ENCODE measurements at places on chromosomes 13 and 19. TPM values are rescaled to one million over a fixed set of nuclear protein-coding genes. Genes with fewer than 3 reads are reported as not detected.
A peak's percentile ranks its signal among the peaks of the same experiment; 100 is the strongest.

GRCh38 chr19:33456845-33457220 lies 64.8 kb downstream of the PEPD start:
- DNase-seq = no peak

DNA sequence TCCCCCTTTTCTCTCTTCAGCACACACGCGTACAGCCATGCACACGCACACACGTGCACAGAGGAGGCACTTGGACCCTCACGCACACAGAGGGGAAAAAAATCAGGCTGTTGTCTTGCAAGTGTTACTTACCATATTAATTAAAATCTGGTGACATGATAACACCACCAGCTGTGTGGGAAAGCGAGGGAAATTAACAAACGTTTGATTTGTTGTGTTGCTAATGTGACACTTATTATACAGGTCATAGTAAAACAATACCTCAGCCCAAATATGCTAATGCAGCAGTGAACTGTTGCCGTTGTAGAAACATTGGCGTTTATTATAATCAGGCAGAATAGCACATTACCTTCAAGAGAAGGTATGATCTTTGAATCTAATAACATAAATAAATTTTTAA lies 211.7 kb downstream of the TEX29 start:
- no peak for DNase-seq

DNA sequence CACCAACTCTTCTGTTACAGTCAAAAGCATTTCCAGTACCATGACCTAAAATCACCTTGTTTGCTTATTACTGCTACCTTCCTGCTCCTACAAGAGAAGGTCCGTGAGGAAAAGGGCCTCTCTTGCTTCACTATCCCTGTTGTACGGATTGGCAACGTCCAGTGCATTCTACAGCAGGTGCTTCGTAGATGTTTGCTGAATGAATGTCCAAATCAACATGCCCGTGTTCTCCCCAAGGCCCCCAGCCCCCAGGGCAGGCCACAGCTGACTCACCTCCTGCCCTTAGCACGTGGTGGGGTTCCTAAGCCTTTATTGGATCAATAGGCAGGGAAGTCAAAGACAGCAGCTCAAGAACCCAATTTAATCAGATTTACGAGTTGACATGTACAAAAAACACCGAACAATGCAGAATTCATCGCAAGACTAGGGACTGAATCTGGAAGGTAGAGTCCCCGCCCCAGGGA lies 5.5 kb upstream of the NAPA start:
- DNase-seq = no peak

DNA sequence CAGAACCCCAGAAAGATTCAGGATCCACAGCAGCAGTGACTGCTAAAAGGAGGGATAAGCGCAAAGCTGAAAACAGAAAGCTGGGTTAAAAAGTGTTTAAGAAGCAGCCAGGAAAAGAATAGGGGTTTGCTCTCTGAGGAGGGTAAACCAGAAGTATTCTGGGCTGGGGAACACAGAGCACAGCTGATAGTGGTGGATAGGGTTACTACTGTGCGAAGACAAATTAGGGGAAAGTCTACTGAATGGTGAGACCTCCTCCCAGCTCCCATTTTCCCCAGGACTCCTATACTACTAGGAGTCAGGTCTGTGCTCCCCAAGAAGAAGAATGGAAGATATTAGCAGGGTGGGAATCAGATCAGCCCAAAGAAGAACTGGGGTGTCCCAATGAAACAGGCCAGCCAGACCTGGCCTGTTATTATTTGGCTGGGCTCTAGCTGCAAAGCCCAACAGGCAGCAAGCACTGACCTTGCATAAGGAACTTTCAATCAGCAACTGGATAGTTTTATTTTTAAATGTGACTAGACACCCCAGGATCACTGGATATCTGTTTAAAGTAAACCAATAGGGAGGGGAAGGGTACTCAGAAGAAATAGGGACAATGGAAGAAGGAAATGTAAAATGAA lies 43.5 kb upstream of the SERTM1 start:
- DNase-seq = no peak

DNA sequence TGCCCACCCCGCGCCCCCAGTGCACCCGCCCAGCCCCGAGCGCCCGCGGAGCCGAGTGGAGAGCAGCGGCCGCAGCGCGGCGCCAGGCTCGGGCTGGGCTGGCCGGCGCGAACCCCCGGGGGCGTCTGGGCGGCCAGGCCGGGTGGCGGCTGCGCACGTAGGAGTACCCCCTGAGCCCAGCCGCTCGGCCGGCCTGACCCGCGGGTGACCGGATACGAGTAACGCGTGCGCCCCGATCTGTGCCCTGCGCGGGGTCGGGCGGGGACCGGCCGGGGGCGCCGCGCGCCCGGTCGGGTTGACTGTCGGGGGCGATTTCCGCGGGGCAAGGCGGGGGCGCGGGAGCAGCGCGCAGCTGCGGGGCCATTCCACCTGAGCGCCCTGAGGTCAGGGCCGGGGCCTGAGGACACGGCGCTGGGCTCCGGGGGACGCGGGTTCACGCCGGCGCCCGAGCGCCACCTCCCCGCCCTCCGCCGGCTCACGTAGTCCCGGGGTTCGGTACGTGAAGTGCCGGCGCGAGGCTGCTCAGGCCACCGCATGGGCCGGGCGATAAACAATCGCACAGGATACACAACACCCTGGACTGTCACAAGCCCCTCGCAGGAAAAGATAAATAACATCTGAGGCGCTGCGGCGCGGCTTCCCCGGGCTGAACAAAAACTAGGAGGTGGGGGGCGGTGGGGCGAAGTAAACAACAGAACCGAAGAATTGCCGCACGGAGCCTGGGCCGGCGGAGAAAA lies 37.6 kb upstream of the FLT1 start:
- DNase-seq = no peak

The DMKN gene
- total RNA-seq = 19.6 TPM

The TSSK6 gene
- 1.3 TPM for total RNA-seq

DNA sequence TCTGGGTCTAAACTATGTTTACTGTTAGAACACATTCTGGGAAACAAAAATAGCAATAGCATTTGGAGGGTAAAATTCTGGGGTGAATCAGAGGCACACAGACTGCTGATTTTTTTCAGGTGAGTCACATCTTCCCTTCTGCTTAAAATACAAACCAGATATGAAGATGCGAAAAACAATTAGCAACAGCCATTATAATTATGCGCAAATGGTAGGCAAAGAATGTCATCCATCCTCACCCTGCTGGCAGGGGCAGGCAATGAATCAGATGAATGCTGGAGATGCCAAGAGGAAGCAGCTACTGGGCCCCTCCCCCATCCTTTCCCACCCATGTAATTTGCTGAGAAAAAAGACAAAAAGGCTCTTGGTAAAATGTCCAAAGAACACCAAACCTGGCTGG lies 282.9 kb downstream of the KLF5 start:
- no peak for DNase-seq

DNA sequence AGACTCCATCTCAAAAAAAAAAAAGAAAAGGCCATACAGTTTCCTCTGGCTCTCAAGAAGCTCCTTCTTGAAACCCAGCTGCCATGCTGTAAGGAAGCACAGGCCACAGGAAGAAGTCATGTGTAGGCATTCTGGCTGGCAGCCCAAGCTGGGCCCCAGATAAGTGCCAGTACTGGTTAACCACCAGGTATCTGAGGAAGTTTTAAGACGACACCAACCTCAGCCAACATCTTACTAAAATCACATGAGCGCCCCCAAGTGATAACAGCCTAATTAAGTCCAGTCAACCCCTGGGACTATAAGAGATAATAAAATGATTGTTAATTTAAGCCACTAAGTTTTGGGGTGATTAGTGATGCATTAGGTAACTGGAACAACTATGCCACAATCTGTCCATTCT lies 27.4 kb upstream of the AKT2 start:
- no peak for DNase-seq

DNA sequence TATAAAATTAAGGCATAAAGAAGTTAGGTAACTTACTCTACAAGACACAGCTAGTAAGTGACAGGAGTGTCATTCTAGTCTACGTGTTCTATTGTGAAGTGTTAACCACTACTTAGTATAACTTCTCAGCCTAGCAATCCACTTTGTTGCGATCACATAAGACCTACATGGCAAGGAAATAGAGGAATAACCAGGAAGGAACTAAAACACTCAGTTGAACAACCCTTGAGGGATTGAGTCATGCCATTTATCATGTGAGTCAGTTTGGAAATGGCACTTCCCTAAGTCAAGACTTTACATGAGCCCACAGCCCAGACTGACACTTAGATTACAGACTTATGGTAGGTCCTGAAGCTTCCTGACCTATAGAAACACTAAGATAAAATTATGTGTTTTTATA lies 279.5 kb upstream of the PCDH20 start:
- no peak for DNase-seq

The TRPC4 gene
- total RNA-seq = 1.3 TPM

The KLK4 gene
- not detected for total RNA-seq

The CYP4F12 gene
- total RNA-seq = 6.3 TPM

The CCDC122 gene
- total RNA-seq = 0.39 TPM

DNA sequence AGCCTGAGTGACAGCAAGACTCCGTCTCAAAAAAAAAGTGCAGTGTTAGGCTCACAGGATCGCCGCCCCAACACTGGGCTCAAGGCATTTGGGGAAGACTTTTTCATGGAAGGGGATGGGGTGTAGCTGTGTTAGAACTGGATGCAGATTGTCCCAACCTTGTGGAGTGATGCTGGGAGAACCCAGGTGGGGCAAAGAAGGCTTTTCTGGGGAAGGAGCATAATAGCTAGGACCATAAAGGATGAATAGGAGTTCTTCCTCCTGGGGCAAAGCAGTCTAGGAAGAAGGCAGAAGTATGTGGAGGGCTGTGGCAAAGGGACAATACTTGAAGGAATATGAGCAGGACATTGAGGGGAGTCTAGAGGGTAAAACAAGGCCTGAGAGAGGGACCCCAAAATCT lies 11.2 kb downstream of the TLE6 start:
- DNase-seq = no peak

- DNase-seq = no peak
Observed at GRCh38 chr13:112891477-112892401, 77.3 kb upstream of the MCF2L start.

DNA sequence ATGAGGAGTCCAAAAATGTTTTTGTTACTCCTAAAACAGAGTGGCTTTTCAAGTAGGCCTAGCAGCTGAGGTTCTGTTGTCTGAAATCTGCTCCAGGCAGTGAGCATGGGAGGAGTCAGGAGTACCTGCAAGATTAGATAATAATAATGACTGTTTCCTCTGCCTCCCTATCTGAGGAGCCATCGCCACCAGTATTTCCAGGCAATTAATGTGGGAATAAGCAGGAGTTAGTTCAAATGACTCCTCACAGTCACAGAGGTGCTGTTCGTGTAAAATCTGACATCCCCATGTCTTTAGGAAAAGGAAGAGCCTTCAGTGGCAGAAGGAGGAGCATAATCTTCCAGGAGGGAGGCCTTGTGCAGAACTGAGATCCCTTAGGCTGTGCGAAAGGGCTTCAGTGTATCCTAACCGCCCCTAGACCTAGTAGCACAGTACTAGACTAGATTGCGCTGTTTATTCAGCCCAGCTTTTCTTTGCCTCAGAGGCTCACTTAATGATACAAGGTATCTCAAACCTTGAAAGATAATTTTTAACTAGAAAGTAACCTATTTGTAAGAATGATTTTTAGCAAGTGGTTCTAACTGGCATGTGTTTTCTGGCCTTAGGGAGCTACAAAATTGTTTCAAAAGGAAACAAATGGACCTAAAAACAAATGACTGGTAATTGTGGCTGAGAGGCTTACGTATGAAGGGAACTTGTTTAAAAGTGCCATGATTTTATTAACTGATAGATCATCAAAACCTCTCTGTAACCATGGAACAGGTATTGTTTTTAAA lies 49.0 kb downstream of the FREM2 start:
- no peak for DNase-seq

The CEACAM21 gene
- not detected for total RNA-seq

The SKA3 gene
- 24.5 TPM for total RNA-seq

The CEACAM6 gene
- not detected for total RNA-seq

GRCh38 chr19:45115809-45116615 lies 23.0 kb downstream of the PPP1R37 start:
- DNase-seq = no peak

- DNase-seq = peak; percentile 27
Observed at GRCh38 chr19:45125975-45126493, 33.1 kb downstream of the PPP1R37 start.

The KATNAL1 gene
- 10.7 TPM for total RNA-seq

DNA sequence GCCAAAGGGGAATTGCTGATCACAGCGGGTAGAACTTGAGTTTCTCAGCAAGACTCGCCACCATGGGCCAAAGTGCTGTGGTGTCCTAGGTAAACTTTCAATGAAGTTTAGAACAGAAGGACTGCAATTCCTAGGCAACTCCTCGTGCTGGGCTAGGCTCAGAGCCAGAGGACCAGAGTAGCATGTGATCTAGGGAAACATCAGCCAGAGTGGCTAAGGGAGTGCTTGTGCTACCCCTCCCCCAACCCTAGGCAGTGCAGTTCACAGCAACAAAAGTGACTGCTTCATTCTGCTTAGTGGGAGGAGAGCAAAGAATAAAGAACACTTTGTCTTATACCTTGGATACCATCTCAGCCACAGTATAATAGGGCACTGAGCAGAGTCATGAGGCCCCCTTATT lies 1658.6 kb upstream of the MIR17HG start:
- no peak for DNase-seq

GRCh38 chr19:55372316-55373081 lies 2.2 kb upstream of the IL11 start:
- DNase-seq = no peak

GRCh38 chr13:46184277-46184699 lies 2.3 kb upstream of the LCP1 start:
- peak; percentile 35 for DNase-seq

GRCh38 chr19:47274891-47275761 lies 441 bp downstream of the INAFM1 start:
- peak; percentile 13 for DNase-seq

DNA sequence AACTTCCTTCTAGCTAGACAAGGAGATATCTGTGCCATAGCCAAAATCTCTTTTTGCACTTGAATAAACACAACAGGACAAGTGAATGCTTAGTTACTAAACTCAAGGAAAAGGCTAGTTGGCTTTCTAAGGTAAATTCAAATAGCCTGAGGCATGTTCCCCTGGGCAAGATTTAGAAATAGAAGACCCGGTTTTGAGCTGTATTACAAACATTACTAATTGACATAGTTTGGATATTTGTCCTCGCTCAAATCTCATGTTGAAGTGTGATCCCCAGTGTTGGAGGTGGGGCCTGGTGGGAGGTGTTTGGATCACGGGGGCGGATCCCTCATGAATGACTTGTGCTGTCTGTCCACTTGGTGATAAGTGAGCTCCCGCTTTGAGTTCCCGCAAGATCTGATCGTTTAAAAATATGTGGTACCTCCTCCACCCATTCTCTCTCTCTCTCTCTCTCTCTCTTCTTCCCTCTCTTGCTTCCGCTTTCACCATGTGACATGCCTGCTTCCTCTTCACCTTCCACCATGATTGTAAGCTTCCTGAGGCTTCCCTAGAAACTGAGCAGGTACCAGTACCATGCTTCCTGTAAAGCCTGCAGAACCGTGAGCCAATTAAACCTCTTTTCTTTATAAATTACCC lies 3.9 kb upstream of the KBTBD6 start:
- no peak for DNase-seq

DNA sequence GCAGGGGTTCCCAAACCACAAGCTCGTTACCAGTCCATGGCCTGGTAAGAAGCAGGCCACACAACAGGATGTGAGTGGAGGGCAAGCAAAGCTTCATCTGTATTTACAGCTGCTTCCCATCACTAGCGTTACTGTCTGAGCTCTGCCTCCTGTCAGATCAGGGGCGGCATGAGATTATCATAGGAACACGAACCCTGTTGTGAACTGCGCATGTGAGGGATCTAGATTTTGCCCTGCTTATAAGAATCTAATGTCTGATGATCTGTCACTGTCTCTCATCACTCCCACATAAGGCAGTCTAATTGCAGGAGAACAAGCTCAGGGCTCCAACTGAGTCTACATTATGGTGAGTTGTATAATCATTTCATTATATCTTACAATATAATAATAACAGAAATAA lies 677.4 kb upstream of the SLITRK6 start:
- DNase-seq = no peak

Data from H4 (cell line).